ENCODE measurements at places on chromosomes 7 and 10.

GRCh38 chr10:8352171-8353075, 297.9 kb downstream of the GATA3 start:
- DNase-seq: no peak

GRCh38 chr10:74039561-74040145, 41.7 kb downstream of the VCL start:
- peak; percentile 46 for DNase-seq

- no peak for DNase-seq
Observed at GRCh38 chr10:121854809-121855445, 72.9 kb downstream of the ATE1 start.

DNA sequence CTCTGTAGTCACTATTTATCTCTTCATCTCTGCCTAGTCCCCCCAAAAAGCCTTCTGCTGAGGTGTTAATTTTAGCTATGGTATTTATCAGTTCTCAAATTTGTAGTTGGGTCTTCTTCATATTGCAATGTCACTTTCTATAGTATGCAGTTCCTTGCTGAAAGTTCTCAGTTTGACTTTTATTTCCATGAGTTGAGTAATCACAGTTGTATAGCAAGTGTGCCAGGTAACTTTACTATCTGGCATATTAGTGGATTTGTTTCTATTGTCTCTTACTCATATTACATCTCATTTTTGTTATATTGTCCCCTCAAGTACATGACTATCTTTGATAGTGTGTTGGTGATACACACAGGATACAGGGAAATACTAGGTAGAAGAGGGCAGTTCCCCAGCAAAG, 152.8 kb downstream of the CUBN start:
- DNase-seq: no peak

GRCh38 chr10:10661176-10661575, 356.5 kb upstream of the CELF2 start:
- DNase-seq: no peak

GRCh38 chr7:128931965-128932861, 5.5 kb upstream of the IRF5 start:
- no peak for DNase-seq

DNA sequence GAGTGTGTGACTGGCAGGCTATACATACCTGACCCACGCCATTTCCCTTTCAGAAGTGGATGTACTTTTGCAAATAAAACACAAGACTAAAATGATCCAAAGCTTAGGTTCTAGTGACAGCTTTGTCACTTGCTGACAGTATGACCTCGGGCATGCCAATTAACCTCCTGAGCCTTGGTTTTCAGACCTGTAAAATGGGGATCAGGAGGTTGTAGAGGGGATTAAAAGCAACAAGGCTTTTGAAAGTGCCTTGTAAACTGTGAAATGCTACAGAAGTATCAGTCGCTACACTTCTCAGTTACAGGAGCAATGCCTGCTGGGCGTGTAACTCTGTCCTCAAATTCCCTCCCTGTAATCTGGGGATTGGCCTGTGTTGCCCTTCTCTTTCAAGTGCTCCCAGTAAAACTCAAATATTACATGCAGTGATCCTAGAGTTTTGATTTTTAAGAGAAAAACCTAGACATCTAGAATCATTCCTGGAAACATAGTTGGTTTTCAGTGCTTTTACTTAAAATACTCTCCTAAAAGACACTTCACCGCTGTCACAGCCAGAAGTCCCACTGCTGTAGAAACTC, 8.8 kb upstream of the GRB10 start:
- DNase-seq: no peak

GRCh38 chr10:132350391-132350790, 18.4 kb downstream of the LRRC27 start:
- DNase-seq: no peak

DNA sequence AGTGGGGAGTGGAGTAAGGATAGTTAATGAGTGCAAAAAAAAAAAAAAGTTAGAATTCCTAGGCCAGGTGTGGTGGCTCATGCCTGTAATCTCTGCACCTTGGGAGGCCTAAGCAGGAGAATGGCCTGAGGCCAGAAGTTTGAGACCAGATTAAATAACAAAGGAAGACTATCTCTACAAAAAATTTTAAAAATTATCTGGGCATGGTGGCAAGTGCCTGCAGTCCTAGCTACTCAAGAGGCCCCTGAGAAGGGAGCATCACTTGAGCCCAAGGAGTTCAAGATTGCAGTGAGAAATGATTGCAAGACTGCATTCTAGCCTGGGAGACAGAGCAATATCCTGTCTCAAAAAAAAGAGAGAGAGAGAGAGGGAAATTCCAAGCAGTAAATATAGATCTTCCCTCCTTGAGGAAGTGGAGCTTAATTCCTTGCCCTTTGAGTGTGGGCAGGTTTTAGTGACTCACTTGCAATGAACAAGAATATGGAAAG, 19.5 kb upstream of the CSTF2T start:
- DNase-seq: no peak

- DNase-seq: no peak
Observed at GRCh38 chr10:20443094-20443493, 454.0 kb downstream of the NEBL start.

- DNase-seq: no peak
Observed at GRCh38 chr7:126720232-126720631, 532.5 kb downstream of the GRM8 start.

- DNase-seq: no peak
Observed at GRCh38 chr7:138228769-138229168, 152.5 kb downstream of the AKR1D1 start.

DNA sequence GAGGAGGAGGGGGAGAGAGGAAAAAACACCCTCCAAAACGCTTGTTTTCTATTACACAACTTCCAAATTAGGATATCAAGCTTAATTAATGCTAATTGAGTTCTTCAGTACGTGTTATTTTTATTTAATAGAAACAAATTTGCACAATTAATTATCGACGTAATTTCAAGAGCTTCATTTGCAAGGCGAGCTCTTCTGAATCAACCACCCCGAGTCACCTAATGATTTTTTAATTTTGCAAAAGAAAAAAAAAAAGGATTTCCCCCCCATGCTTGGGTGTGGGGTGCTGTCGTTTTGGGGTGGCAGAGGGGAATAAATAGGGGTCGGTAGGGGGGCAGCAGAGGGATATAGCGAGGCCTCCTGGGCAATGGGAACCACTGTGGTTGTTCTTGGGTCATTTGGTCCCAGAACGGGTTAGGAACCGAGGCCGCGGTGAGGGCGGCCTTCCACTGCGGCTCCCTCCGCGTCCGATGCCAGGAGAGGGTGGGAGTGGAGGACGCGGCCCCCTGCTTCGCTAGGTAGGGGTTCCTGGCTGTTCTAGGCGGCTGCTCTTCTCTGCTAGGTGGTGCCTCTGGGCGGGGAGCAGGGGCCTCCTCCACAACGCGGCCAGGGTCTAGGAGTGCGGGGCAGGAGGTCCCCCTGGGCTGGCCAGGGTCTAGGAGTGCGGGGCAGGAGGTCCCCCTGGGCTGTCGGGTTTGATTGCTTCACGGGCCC, 7.3 kb downstream of the UNCX start:
- DNase-seq: no peak

DNA sequence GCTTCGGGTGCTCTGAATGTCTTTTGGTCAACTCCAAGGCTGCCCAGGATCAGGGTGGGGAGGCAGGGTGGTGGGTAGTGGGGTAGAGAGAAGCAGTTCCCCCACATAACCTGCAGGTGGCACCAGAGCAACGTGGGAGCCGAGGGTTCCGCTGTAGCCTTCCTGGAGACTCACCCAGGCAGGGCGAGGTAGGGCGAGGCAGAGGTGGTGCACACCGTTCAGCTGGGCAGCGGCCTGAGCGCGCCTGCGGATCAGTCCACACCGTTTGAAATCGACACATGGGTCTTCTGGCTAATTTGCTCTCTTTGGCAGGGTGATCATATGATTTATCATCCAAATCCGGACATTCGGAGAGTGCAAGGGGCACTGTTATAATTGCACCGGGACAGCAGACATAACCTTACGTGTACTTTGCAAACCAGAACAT, 41.4 kb upstream of the MAP3K8 start:
- peak; percentile 77 for DNase-seq

DNA sequence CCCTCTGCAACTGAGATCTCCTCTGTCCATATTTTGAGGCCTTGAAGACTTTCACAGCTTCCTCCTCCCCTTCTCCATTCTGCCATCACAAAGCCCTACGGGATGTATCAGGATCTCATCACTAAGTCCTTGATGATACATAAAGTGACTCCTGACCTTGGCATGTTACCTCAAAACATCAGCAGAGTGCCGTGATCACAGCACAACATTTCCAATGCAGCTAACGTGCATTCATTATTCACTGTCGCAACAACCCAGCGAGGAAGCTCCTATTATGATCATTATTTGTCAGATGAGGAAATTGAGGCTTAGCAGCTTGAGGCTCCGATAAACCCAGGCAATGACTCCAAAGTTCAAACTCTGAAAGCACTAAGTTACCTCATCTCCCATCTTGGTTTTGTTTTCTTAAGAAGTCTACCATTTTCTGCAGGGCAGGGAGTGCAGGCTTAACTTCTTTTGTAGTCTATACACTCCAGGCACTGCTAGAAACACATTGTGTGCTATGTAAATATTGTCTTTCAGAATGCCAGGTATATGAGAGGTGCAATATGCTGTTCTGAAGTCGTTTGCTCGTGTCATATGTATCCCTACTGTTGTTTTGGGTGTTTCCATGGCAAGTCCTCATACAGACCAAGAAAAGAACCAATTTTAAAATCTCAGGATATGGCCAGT, 80.6 kb upstream of the C1QL3 start:
- no peak for DNase-seq

GRCh38 chr10:118918116-118918515, 111.4 kb upstream of the NANOS1 start:
- no peak for DNase-seq

- DNase-seq: no peak
Observed at GRCh38 chr10:75505840-75506506, 74.5 kb downstream of the LRMDA start.

DNA sequence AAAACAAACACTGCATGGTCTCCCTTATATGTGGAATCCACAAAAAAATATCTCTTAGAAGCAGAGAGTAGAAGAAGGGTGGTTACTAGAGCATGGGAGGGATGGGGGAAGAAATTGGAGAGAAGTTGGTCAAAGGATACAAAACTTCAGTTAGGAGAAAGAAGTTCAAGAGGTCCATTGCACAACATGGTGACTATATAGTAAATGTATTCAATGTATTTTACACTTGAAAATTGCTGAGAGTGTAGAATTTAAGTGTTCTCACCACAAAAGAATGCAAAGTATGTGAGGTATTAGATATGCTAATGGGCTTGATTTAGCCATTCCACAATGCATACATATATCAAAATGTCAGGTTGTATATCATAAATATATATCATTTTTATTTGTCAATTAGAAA, 232.0 kb upstream of the CELF2 start:
- no peak for DNase-seq

DNA sequence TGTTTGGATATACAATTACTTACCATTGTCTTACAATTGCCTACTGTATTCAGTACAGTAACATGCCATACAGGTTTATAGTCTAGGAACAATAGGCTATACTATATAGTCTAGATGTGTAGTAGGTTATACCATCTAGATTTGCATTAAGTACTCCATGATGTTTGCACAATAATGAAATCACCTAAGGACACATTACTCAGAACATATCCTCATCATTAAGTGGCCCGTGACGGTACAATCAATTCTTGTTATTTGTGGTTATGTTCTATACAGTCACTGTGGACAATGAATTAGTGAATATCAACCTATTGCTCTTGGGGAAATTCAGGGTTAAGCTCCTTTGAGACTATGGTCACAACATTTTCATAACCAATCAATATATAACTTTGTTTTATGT, 75.6 kb downstream of the MICU1 start:
- no peak for DNase-seq

- DNase-seq: no peak
Observed at GRCh38 chr10:84719687-84720086, 391.3 kb downstream of the CCSER2 start.

- DNase-seq: no peak
Observed at GRCh38 chr7:91128683-91129348, 135.4 kb upstream of the FZD1 start.

DNA sequence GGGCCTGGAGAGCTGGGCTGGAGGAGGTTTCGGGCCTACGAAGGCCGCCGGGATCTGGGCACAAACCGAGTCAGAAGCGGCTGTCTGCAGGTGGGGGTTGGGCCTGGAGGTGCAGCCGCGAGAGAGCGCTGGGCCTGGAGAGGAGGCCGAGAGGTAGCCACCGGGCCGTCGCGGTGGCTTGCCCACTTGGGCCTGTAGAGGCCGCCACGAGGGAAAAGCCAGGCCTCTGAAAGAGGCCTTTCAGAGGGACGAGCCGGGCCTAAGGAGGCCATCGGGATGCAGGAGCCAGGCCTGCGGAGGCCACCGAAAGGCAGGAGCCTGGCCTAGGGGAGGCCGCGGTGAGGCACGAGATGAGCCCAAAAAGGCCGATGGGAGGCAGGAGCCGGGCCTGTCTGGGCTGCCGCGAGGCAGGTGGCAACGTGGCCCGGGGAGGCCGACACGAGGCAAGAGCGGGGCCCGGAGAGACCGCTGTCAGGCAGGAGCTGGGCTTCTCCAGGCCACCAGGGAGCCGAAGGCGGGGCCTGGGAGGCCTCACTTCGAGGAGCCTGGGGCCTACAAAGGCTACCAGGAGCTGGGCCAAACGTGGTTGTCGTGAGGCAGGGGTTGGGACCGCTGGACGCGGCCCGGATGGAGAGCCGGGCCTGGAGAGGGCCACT, 25.6 kb downstream of the MDH2 start:
- no peak for DNase-seq

DNA sequence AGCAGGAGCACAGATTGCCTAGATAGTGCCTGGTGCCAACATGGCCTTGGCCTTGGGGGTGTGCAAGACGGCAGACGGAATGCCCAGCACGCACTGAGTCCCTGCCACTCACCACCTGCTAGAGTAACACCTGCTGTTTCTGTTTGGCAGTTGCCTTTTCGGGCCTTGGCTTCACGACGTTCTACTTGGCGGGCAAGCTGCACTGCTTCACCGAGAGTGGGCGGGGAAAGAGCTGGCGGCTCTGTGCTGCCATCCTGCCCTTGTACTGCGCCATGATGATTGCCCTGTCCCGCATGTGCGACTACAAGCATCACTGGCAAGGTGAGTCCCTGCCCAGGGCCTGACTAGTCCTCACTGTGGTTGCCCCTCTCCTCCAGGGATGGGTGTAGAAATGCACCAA, 118.0 kb downstream of the PLPP4 start:
- no peak for DNase-seq

GRCh38 chr7:157949711-157950110, 612.9 kb downstream of the DNAJB6 start:
- DNase-seq: no peak
